ENCODE measurements at places on chromosomes 13 and 19.

DNA sequence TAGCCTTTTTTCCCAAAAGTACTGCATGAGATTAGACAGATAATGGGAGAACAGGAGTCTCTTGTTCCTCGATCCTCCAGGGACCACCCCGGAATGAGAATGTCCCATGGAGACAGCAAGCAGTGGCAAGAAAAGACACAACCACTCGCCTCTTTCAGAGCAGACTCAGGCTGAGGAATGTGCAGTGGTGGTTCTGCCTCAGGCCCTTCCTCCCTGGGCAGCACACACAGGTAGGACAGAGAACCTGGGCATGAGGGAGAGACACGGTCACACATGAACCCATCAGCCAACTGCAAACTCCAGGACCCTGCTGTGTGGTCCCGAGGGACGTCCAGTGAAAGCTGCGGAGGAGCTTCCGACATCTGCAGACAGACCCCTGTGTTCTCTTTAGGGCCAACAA, 31.0 kb downstream of the CRYL1 start:
- DNase-seq: no peak

- DNase-seq: no peak
Observed at GRCh38 chr13:80214521-80214991, 126.4 kb downstream of the SPRY2 start.

GRCh38 chr13:114185182-114185971, 6.3 kb downstream of the CFAP97D2 start:
- DNase-seq: no peak

DNA sequence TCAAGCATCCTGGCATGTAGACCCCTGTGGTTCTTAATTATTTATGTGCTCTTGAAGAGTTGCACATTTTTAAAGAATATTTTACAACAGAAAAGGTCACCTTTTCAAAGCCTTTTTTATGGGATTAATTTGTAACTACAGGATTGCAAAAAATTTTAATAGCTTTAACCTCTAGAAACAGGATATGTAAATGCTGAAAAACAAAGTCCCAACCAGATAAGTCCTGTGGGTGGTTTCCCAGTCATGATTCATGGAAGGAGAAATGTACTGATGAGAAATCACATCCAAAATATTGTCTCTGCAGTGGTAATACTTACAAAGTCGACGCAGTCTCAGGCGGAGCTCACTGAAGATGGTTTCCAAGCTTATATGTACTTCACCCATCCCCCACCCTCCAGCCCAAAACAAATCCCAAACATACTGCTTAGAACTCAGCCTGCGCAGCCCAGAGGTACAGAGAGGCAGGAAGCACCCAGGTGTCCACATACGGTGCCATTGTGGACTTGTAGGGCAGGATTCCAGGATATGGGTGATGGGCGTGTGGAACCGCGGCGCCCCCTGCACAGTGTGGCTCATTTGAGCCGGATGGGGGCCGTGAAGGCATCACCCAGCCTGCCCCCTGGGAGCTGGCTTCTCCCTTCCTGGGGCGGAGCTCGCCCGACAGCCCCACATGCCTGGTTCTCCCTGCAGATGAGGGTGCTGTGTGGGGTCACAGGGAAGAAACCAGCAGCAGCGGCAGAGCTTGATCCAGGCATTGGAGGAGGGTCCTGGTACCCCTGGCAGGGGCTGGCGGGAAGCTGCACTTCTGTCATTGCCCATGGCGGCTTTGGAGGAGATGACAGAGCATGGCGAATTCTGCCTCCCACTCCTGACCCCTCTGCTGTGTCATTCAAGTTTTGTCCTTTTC, 101.2 kb downstream of the ATP11A start:
- DNase-seq: no peak
